ENCODE measurements at places on chromosomes 3 and 15.

GRCh38 chr3:115913069-115913686 lies 289.9 kb downstream of the GAP43 start:
- DNase-seq, result no peak

- no peak for DNase-seq
These were observed 1.7 kb downstream of the EPB42 start for GRCh38 chr15:43218908-43219706.

GRCh38 chr15:29119847-29120246 lies 149.8 kb downstream of the NSMCE3 start:
- DNase-seq, result no peak

DNA sequence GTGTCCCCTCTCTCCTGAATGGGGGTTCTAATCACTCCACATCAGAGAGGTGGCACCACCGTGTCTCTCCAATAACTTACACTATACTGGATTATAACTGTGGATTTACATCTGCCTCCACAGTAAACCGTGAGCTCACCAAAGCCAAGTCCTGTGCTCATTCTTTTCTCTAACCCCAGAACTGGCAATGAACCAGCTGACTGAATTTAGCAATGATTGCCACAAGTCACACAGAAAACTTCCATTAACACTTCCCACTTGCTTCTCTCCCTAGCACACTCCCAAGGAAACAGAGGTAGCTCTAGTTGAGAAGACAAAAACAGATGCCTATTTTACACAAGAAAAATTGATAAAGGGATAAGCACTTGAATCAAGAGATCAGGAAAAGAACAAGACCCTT lies 361.3 kb downstream of the ULK4 start:
- DNase-seq, result no peak

DNA sequence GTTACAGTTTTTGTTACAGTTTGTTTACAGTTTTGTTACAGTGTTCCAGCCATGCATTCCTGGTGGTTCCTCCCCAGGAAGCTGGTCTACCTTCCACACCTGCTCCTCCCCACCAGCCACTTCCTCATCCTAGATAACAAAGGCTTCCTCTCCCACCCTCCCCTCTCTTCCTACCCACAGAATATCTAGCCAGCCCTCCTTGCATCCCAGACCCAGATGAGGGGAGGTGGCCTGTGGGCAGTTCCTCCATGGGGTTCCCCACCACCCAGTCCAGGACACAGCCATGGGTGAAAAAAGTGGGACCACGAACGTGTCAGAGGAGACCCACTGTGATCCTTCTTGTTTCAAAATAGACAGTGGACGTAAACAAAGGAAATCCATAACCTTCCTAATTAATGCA lies 122.8 kb upstream of the ABHD17C start:
- no peak for DNase-seq

DNA sequence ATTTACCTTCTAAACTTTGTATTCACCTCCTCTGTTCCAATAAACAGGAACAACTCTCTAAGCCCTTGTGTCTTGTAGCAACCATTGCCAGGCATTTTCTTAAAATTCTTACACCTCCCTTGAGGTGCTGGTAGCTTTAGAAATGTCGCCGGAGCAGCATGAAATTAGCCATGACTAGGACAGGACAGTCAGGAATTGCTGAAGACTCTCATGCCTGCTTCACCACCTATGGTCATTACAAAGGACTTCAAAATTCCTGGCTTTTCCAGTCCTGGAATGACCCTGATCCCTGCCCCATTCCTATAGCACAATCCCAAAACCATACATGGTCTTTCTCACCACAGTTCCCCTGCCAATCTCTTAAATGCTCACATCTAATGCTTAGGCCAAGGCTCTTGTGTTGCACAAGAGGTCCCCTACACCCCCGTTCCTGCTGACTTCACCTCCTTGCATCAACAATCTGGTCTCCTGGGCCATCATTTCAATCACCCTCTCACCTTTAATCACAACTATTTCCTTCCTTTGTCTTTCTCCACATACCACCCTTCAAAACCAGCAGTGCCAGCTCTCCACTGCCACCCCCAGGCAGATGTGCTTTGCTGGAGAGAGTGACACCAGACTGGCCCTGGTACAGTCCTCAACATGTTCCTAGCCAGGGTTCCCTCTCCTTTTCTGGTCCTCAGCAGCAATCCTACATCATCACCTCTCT lies 113.2 kb upstream of the TJP1 start:
- DNase-seq, result no peak

DNA sequence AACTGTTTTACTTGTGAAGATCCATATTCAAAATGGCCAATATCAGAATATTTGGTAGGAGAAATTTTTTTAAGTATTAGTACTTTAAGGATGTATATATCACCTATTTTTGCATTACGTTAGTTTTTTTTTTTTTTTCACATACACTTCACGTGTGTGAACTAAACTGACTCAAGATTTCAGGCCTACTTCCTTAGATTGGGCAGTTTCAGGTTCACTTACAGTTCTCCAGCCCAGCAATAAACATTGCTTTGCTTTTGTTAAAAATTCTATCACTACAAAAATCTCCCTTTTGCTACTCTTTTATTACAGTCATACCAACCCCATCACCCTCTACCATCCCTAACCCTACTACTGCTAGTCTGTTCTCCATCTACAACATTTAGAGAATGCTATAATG lies 183.6 kb downstream of the KCNH8 start:
- DNase-seq, result no peak

GRCh38 chr3:52153389-52154096 lies 680 bp downstream of the POC1A start:
- DNase-seq, result no peak

GRCh38 chr3:108283006-108283405 lies 13.3 kb upstream of the HHLA2 start:
- no peak for DNase-seq

GRCh38 chr3:179304605-179305004 lies 18.2 kb upstream of the ZNF639 start:
- DNase-seq, result no peak

DNA sequence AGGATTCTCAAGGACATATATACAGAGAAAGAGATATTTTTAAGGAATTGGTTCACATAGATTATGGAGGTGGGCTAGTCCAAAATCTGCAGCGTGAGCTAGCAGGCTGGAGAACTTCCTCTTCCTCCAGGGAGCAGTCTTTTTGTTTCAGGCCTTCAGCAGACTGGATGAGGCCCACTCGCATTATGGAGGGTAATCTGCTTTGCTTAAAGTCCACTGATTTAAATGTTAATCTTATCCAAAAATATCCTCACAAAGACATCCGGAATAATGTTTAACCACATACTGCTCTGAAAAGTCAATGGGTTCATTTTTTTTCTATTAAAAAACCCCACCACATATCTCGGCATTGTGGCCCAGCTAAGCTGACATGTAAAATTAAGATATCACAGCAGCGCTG lies 22.2 kb upstream of the NRROS start:
- no peak for DNase-seq

GRCh38 chr3:37433758-37434157 lies 259.4 kb upstream of the LRRFIP2 start:
- DNase-seq, result no peak

- no peak for DNase-seq
These were observed 619.0 kb downstream of the MECOM start for GRCh38 chr3:169044331-169045113.

- no peak for DNase-seq
These were observed 46.9 kb downstream of the WDR49 start for GRCh38 chr3:167606836-167607235.

DNA sequence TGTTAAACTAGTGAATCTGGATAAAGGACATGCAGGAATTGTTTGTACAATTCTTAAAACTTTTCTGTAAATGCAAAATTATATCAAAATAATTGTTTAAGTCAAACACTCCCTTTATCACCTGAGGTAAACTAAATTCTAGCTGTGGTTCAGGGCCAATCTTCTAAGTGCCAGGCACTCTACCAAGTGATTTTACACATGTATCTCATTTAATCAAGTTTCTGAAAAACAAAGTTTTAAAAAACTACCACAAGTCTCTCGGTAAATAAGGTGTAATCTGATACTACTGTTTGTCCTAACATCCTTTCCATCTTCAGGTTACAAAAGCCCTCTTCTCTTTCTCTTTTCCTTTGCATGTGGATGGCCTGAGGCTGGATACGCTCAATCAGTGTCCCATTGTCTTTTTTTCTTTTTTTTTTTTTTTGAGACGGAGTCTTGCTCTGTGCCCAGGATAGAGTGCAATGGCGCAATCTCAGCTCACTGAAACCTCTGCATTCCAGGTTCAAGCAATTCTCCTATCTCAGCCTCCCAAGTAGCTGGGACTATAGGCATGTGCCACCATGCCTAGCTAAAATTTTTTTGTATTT lies 19.3 kb downstream of the IFT80 start:
- DNase-seq, result no peak

DNA sequence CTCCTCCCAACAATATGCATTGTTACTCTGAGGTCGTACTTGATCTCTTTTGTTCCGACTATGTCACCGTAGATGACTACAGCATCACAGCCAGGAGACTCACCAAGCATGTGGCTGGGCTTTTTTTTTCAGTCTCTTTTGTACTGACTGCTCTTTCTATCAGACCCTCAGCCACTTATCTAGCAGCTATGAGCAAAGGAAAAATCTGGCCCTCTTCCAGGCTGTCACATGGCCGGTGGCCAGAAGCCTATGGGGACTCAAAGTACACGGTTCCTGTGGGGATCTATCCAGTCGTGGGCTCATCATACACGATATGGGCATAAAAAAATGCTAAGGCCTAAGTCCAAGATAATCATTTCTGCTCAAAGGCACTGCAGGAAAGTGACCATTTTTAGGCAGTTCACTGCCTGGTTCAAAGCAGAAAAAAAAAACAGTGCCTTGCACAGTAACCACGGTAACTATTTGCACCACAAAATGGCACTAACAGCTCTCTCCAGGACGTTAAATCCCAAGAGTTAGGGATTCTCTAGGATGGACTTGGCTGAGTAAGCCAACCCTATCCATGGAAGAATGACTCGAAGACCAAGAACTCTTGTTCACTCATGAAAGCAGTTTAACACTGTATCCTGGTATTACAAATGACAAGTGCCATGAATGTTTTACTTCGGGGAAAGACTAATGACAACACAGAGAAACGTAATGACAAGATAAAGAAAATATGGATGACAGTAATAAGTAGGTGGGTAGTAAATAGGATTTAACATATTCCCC lies 50.3 kb downstream of the SHQ1 start:
- no peak for DNase-seq

DNA sequence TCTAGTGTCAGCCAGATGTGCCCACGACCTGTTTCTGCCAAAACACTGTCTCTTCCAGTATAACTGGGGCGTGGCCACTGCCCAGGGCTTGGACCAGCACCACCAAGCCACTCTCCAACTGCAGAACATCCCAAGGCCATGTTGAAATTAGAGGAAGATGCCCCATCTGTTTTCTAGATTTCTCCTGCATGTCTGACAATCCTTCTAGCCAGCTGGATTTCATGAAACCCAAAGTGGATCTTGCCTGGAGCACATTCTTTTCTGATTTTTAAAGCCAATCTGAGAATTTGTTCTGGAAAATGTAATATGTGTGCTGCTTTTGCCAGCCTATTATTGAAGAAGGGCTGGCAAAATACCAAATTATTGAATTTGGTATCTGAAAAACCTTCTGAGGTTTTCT lies 182.5 kb downstream of the SLCO3A1 start:
- no peak for DNase-seq

- no peak for DNase-seq
These were observed 1.3 kb downstream of the TOP2B start for GRCh38 chr3:25663347-25663868.

DNA sequence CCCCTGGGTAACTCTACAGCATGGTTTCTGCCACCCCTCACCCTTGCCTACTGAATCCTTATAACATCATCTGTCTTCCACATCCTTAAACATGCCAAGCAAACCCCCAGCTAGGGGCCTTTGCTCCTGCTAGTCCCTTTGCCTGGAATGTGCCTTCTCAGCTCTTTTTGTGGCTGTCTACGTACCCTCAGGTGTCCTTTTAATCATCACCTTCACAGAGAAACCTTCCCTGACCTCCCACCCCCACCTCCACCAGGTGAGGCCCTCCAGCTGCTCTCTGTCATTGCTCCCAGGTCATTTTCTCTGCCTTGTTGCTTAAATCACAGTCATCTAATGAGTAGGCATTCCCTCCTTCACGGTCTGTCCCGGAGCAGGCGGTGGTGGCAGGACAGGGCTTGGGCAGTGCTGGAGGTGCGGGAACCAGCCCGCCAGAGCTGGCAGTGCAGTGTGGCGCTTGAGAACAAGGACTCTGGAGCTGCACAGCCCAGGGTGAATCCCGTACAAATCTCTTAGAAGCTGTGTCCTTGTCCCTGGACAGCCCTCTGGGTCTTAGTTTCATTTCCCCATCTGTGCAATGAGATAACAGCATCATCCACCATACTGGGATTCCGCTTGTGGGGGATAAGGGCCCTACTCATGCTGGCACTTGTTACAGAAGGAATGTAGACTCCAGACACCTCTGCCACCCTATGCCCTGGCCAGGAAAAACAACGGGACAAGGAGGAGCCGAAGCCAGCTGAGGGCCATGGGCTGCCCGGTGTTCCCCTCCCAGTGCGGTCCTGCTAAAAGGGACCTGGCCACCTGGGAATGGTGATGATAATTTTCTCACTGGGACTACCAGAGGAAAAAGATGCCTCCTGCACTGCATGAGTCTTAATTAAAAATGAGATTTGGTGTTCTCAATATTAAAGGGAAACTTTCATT lies 52.1 kb upstream of the IQSEC1 start:
- DNase-seq, result no peak

DNA sequence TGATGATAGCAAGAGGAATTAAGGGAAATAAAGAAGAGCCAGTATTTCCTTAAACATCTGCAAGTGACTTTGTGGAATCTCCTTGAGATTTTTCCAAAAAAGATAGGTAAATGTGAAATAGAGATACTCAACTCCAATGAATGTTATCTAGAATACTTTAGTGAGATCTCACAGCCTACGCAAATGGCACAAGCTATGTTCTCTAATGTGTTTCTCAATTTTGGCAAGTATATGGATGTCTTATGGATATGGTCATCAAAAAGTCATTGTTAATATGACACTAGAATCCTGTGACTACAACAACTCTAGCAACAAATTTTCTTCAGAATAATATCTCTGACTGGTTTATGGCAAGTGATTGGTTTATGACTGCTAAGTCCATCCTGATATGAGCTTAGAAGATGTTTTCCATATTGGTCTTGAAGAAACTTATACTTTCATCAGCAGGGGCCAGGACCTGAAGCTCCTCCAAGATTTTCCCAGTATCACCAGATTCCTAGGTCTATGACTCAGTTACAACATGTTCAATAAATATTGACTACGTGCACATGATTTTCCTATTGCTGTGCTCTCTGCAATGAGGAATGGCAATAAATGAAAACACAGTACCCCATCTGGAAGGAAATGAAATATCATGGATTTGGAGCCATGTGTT lies 170.9 kb upstream of the THBS1 start:
- DNase-seq, result no peak

DNA sequence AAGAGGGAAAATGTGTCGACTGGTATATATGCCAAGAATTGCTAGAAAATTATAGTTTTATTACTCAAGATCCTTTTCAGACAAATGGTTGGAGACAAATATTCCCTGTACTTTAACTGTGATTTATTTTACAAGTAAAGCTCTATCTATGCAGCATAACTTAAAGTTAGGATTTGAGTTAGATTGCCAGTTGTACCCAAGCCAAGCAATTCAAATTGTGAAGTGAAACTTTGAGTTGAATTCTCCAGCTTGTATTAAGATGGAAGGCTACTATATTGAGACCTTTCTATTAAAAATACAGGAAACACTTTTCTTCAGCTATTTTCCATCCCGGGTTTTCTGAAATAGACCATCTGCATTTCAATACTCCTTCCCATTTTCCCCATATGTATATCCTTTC lies 333.1 kb upstream of the RBMS3 start:
- DNase-seq, result no peak

All from effector CD8-positive, alpha-beta T cell (primary cell).